ENCODE measurements at places on chromosomes 13 and 19.

DNA sequence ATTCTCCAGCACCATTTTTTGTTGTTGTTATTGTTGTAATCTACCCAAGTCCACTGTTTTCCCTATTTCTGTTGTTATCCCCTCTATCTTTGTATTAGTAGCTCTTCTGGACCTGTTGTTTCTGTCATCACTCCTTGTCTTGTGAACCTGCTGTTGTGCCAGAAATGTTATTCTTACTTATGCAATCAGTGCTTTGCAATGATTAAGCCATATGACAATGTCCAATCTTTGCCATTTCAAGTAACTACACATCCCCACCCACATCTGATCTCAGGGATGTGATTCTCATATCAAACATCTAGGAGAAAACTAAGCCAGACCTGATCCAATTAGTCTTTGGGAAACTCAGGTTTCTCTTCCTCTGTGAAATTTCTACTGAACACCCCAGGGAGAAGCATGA, 472.6 kb upstream of the KLHL1 start:
- DNase-seq = no peak

GRCh38 chr19:6734096-6734696, 3.2 kb downstream of the GPR108 start:
- no peak for DNase-seq

GRCh38 chr19:14530005-14530348, 583 bp downstream of the TECR start:
- DNase-seq = no peak

DNA sequence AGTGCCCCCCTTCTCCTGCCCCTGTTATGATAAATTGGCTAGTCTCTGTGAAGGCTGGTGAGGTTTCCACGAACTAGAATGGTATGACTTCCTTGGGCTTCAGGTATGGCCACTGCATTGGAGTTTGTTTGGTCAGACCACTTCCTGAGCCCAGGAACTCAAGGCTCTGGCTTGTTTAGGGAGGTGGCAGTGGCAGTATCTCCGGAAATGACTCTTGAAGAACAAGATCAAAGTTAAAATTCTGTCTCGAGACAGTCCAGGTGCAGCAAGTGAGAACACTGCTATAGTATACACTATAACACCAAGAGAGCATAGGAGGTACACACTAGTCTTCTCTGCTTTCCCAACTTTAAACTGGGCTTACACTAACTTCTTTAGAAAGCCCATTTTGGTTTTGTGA, 309.1 kb downstream of the KLF12 start:
- DNase-seq = no peak

Measured in muscle of arm (tissue), 14 donors.